Sigmoid colon (tissue), 7 donors: ENCODE measurements at places on chromosomes 3 and 15. TPM values are rescaled to one million over a fixed set of nuclear protein-coding genes. Genes with fewer than 3 reads are reported as not detected.

- no peaks in the 10 kb centered on the region for H3K36me3 ChIP-seq
- no peaks in the 10 kb centered on the region for H3K27me3 ChIP-seq
- no peak overlapping the region for H3K27ac ChIP-seq
- H3K4me3 ChIP-seq, result no peak overlapping the region
- no peak for DNase-seq
- H3K4me1 ChIP-seq, result no peaks in the 10 kb centered on the region
Measured at GRCh38 chr15:63972801-63973200, 73.5 kb downstream of the DAPK2 start.

- H3K27me3 ChIP-seq, result no peaks in the 10 kb centered on the region
- H3K36me3 ChIP-seq, result no peaks in the 10 kb centered on the region
- H3K4me1 ChIP-seq, result peaks cover 15% of the 10 kb centered on the region
- H3K27ac ChIP-seq, result no peak overlapping the region
Measured at GRCh38 chr3:160929595-160929994, 173.6 kb downstream of the PPM1L start.

DNA sequence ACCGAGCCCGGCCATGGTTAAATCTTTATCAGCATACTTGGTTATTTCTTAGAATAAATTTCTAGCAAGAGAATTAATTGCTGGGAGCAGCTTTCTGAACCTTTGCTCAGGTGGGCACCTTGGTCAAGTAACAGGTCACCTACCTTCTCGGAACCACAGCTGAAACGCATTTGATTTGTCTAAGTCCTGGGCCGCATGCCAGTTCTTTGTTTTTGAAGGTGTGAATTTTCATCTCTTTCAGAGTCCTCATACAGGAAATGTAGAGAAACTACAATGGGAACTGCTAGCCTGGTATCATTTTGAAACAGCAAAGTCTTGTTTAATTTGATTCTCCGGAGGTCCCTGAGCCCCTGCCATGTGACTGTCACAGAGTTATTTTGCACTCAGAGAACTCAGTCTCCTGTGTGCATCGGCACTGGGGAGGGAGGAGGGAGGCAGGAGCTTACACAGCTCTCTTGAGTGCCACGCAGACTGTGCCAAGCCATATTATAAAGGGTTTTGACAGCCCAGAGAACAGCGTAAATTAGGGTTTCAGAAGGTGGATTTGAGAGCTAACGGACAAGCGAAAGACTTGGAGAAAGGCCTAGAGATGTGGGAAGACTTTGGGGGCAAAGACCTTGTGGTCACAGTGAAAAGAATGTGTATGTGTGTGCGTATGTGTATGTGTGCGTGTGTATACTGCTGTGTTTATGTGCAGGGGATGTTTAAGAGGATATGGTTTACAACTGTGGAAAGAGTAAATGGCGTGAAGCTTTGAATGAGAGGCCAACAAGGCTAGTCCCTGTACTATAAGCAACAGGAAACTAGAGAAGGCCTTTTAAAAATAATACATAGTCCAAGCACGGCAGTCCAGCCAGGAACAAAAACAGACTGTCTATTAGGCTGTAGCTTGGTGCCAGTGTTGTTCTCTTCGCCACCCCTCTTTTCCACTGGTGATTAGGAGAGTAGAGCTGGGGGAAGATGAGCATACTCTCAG, 61.8 kb upstream of the ATP13A3 start:
- no peak for DNase-seq

- H3K4me1 ChIP-seq, result peaks cover 9% of the 10 kb centered on the region
- no peak overlapping the region for H3K4me3 ChIP-seq
- H3K36me3 ChIP-seq, result no peaks in the 10 kb centered on the region
Measured at GRCh38 chr15:41605566-41605965, 46.6 kb downstream of the TYRO3 start.

- H3K4me3 ChIP-seq, result peak overlapping the region; percentile 13
- no peaks in the 10 kb centered on the region for H3K36me3 ChIP-seq
- no peak for DNase-seq
- no peaks in the 10 kb centered on the region for H3K27me3 ChIP-seq
Measured at GRCh38 chr3:90011131-90011530, 903.7 kb downstream of the EPHA3 start.

- H3K36me3 ChIP-seq, result no peaks in the 10 kb centered on the region
- no peaks in the 10 kb centered on the region for H3K27me3 ChIP-seq
- DNase-seq, result no peak
Measured at GRCh38 chr3:197430934-197431333, 124.8 kb downstream of the BDH1 start.

Gene SEMA3F
- 8.6 TPM for total RNA-seq
